Central memory CD4-positive, alpha-beta T cell (primary cell): ENCODE measurements at places on chromosomes 1 and 21.

- no peak for DNase-seq
These were observed 10.9 kb downstream of the YARS1 start for GRCh38 chr1:32806290-32806689.

DNA sequence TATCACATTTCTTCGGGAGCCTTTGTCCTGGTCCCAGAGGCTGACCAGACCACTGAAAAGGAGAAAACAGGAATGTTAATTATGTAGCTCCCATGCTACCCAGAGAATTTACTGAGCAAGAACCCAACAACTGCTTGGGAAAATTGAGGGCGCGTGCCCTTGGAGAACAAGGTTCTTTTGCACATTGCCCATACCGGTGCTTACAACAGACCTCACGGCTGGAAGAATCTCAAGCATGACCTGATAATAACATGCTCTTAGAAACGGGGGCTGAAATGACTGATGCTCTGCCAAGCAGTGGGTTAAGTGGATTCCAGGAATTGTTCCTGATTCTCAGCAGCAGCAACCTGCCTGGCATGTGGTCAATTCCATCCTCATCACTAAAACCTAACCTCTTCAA, 49.3 kb upstream of the AJAP1 start:
- DNase-seq = no peak

- DNase-seq = no peak
These were observed 54.2 kb upstream of the TNR start for GRCh38 chr1:175797576-175797975.

DNA sequence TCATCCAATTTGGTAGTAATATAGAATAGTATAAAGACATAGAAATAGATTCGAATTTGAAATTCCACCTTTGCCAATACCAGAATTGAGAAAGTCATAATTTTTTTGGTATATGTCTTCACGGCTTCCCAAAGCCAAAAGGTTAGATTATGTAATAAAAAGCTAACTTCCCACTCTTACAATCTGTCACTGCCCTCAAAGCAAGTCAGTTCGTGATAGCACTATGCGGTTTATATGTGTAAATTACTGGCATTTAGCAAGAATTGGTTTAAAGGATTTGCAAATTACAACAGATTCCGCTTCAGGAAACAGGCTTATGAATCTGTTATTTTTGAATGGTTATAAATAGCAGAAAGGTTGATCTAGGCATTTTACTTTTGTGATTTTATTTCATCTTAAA, 679.4 kb upstream of the ADGRL2 start:
- no peak for DNase-seq

- DNase-seq = no peak
These were observed 40.7 kb downstream of the NME7 start for GRCh38 chr1:169326956-169327268.

DNA sequence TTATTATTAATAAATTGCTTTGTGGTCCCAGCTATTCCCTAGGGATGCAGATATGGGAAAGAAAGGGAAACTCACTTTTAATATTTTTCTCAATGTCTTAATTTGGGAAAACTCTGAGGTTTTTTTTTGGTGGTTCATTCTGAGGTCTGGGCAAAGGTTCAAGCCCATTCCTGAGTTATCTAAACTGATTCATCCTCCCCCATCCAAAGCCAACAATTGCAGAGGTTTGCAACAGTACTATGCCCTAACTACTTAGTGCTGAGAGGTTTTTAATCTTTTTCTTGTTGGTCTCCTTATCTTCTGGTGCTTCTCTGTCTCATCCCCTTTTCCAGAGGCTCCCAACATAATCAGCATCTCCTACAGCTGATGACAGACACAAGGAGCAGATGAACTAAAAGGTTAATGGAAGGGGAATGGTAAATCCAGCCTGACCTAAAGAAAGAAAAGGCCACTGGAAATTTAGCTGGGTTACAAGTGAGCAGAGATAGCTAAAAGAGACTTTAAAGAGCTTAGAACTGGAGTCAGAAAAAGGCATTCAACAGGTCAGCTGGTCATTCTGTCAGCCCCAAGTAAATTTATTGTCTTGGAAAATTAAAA, 390.4 kb downstream of the TGFB2 start:
- DNase-seq = no peak
